ENCODE measurements at places on chromosomes 5 and 9. TPM values are rescaled to one million over a fixed set of nuclear protein-coding genes. Genes with fewer than 3 reads are reported as not detected.

DNA sequence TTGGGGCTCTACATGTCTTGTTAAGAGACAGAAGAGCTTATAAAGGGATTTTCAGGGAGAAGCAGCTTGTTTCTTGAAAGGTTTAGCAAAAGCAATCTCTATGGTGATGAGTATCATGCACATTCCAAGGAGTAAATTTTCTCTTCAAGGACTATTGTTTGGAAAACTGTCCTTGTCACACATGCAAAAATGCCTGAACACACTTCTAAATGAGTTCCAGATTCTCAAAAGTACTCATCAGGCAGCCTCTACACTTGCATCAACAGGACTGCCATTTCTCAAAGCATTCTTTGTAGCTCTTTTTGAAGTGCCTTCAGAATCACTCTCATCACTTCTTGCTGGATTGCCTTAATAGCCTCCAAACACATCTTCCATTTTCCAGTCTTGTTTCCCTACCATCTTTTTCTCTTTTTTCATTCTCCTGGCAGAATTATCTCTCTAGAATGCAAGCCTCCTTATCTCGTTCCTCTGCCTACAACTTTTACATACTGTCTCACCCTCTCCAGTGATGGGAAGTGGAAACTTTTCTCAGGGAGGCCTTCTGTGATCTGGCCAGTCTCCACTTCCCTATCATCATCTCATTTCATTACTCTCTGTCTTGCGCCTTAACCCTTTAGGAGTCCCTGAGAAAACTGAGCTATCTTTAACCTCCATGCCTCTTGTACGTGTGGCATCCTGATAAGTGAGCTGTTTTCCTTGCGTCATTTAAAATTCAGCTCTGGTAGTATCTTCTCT lies 631.5 kb upstream of the TLE4 start:
- DNase-seq: no peak

GRCh38 chr5:87263498-87263897 lies 4.2 kb upstream of the RASA1 start:
- DNase-seq: no peak

- no peak for DNase-seq
These were observed 195.3 kb downstream of the CACNA1B start for GRCh38 chr9:138072897-138073296.

GRCh38 chr5:176653401-176654385 lies 6.4 kb downstream of the TSPAN17 start:
- no peak for DNase-seq

DNA sequence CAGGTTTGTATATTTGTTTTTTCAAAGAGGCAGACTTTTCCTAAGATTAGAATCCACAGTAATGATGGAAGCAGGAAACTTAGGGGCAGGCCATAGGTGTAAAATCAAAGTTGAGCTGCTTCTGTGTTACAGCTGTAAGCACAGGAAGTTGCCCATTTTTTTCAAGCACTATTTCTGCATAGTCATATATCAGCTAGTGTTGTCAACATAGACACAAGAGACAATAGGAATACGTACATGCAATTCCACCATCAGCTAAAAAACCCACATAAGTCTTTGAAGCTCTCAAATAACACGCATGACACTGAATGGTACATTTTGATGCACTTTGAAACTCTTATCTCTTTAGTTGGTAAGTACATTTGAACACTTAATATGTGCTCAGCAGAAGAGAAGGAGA lies 20.2 kb upstream of the SMIM15 start:
- no peak for DNase-seq

GRCh38 chr5:121987685-121988073 lies 25.9 kb downstream of the SRFBP1 start:
- DNase-seq: no peak

GRCh38 chr9:96219026-96219899 lies 82.7 kb downstream of the HSD17B3 start:
- DNase-seq: peak; percentile 94

DNA sequence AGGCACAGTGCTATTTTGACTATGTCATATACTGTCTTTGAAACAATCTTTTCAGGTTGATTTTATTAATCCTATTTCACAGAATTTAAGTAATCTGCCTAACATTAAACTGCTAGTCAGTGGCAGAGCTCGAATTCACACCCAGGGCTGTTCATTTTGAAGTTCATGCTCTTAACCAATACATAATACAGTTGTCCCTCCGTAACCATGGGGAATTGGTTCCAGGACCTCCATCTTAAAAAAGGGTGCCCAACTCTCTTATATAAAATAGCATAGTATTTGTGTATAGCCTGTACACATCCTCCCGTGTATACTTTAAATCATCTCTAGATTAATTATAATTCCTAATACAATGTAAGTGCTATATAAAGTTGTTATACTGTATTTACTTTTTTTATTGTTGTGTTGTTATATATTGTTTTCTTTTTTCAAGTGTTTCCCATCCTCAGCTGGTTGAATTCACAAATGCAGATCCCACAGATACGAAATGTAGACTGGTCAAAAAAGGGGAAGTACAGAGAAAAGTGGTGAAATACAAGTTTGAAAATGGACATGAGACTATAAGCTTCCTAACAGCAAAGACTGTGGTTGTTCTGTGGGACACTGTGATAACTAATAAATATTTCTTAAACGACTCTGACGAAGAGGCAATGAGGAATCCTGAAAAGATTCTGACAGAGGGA lies 18.3 kb downstream of the RFX3 start:
- DNase-seq: no peak

DNA sequence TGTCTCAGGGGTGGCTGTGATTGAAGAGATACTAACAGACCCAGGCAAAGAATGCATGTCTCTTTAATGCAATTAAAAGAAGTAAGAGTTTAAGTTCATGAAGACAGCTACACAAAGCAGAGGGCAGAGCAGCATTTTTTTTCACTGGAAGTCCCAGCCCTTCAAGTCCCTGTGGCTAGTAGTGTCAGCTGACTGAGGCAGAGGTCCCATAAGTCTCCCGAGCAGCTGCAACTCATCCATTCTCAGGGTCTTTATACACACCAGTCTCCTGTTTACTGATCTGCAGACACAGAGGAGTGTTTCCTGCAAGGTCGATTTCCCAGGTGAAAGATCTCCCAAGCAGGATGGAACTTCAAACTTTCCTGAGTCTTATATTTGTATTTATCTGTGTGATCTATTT lies 169.4 kb upstream of the GLRA1 start:
- no peak for DNase-seq

DNA sequence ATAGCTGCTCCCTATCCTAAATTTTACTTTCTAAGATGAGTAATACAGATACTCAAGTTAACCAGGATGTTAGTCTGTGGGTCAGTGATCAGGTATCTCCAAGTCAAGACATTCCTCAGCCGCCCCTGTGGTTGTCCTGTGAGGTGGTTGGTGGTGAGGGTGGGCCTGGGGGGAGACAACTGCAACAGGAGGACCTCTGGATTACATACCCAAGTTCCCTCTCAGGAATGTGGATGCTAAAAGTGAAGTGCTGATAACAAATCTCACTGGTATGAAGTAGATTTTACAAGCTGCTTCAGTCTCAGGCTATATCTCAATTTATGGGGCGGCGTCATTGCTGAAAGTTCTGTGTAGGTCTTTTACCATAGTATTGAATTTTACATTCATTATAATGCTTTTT lies 38.3 kb downstream of the SLC1A3 start:
- no peak for DNase-seq

GRCh38 chr5:146909255-146910068 lies 30.9 kb upstream of the PPP2R2B start:
- no peak for DNase-seq

GRCh38 chr9:20740929-20741582 lies 57.0 kb downstream of the FOCAD start:
- DNase-seq: no peak

DNA sequence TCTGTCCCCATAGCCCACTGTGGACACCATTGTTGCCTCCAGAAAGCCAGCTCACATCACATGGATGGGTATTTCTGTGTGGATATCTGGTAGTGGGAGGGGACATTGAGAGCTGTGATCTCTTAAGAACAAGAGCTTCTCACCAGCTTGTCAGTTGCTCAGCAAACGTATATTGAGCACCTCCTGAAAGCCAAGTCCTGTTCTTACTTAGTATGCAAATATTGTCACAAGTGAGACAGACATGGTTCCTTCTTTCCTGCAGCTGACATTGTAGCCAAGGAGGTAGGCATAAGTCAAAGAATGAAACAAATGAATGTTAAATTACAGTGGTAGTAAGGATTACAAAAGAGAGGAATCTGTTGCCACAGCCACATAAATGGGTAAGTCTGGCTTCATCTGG lies 3.8 kb downstream of the TCOF1 start:
- no peak for DNase-seq

DNA sequence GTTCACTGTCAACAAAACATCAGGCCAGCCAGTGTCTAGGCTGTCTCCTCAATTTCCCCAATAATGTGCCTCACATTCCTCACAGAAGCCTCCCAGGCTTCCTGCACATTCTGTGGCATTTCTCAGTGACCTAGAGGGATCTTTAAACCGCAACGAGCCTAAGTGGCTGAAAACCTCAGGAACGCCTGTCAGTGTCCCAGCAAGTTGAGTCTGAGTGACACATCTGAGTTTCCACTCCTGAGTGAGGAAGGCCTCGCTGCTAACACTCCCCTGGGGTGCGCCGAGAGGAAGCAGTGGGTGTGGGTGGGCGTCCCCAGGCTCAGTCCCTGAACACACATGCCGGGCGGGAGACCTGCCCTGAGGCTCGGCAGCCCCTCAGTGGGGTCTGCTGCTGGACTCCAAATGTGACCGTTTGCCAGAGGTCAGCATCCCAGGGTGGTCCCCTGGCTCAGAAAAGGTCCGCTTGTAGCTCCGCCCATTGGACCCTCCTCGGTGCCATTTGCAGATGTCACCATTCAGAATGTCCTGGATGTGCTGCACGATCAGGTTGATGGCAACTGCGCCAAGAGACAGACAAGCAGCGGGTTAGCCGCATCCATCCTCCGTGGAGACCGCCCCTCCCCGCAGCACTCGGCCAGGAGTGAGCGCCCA lies 6.3 kb downstream of the UCK1 start:
- DNase-seq: no peak

DNA sequence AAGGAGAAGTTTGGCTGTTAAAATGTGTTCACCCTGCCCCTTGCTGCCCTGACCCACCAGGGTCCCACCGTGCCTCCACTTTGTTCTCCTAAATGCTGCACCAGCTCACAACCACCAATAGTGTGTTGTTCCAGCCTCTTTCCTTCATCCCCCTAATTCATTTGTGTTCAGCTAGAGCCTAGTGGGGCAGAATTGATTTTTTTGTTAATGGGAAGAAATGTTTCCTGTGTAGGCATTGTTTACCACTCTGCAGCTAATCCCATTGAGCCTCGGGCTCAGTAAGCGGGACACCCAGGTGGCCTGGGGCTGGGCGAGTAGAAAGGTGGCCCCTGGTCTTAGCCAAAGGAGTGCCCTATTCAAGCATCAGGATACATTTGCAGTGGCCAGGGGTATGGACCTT lies 127.6 kb downstream of the MVB12B start:
- DNase-seq: no peak

- DNase-seq: no peak
These were observed 155.4 kb downstream of the GOLPH3 start for GRCh38 chr5:32018476-32019436.

- DNase-seq: no peak
These were observed 37.2 kb downstream of the TRPC7 start for GRCh38 chr5:136328097-136328496.

GRCh38 chr5:6029811-6030271 lies 348.5 kb downstream of the MED10 start:
- DNase-seq: peak; percentile 12

The GABRA1 gene
- not detected for total RNA-seq

The PPP2R2B gene
- total RNA-seq: 4.3 TPM

The CDH9 gene
- not detected for total RNA-seq

The OR1L1 gene
- not detected for total RNA-seq

The FBXL7 gene
- 6.8 TPM for total RNA-seq

The TMEM250 gene
- total RNA-seq: 55.5 TPM

The TARS1 gene
- 40.4 TPM for total RNA-seq

The IDNK gene
- 3.6 TPM for total RNA-seq

The FST gene
- 10.4 TPM for total RNA-seq

The LHX3 gene
- not detected for total RNA-seq

The SLC25A2 gene
- total RNA-seq: 5.0 TPM

The CDC14B gene
- total RNA-seq: 7.6 TPM
